ENCODE measurements at places on chromosomes 12 and 14.

- no peak for DNase-seq
Observed at GRCh38 chr12:69649529-69649928, 38.8 kb upstream of the LRRC10 start.

- DNase-seq = no peak
Observed at GRCh38 chr12:109680264-109681005, 33.2 kb upstream of the FAM222A start.

- DNase-seq = no peak
Observed at GRCh38 chr14:79080040-79080439, 909.9 kb downstream of the NRXN3 start.

- DNase-seq = peak; percentile 66
Observed at GRCh38 chr14:54839701-54840119, 62.9 kb downstream of the GCH1 start.

- DNase-seq = no peak
Observed at GRCh38 chr12:101204602-101205304, 5.3 kb downstream of the SLC5A8 start.

DNA sequence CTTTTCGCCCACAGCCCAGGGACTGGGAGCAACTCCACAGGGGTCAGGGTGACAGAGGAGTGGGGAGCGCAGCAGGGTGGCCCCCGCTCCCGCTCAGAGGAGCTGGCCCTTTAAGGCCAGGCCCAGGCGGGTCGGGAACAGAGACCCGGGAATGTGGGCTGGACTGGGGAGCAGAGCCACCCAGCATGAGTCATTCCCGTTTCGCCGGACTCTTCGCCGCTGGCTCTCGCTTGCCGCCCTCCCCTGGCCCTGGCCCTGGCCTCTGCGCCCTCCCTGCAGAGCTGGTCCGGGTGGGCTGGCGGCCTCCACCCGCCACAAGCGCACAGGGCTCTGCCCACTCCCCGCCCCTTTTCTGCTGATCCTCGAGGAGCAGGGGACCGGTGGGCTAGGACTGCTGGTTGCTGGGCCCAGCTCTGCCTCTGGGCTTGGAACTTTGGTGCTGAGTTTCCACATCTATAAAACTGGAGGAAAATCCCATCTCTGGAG, 92.8 kb downstream of the NINJ2 start:
- peak; percentile 89 for DNase-seq

DNA sequence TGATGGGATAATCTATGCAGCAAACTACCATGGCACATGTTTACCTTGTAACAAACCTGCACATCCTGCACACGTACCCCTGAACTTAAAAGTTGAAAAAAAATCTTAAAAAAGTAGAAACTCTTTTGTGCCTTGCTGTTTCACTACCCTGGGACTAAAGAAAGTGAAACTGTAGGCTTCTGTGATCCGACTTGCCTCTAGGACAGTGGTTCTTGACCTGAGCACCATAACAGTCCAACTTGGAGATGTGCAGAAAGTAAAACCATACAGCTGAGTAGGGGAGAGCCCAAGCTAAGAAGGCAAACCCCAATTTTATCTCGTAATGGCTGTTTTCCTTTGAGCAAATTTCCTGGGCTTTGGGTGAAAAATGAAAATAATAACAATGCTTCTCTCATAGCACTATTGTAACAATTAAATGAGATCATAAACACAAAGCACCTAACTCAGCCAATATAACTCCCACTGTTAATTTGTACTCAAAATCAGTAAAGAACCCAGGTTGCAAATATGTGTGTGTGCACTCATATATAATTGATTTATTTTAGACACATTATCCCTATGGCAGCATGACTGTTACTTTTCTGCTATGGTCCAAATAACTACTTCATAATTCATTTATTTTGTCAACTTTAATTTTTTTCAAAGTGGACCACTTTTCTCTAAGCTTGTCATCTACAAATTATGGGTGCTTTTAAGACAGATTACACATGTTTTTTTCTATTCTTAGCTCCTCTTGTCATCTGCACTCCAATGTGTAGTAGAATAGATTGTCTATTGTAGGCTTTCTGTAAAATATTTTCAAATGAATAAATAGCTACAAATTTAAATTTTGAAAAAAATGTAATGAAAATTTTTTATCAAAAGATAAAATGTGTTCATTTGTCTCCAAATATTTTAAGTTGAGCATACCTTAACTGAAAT, 334.9 kb downstream of the BTG1 start:
- no peak for DNase-seq

DNA sequence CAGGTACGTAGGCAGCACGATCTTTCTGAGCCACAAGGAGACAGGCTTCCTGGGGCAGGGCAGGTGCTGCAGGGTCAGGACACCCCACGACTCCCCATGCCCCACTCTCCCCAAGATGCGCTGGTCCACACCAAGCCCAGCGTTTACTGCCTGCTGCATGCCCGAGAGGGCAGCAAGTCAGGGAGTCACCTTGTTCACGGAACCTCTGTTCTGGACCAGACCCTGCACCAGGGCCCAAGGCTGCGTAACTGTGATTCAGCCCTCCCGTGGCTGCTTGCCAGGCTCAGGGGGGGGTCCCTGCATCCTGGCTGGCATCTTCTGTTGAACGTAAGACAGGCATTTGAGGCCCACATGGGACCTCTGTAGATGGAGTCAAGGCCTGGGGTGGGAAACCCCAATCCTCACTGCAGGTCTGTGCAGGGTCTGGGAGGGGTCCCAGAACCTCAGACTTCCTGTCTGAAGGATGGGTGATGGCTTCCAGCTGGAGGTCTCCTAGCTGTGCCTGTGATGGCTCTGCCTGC, 228.6 kb upstream of the RTL1 start:
- DNase-seq = no peak

DNA sequence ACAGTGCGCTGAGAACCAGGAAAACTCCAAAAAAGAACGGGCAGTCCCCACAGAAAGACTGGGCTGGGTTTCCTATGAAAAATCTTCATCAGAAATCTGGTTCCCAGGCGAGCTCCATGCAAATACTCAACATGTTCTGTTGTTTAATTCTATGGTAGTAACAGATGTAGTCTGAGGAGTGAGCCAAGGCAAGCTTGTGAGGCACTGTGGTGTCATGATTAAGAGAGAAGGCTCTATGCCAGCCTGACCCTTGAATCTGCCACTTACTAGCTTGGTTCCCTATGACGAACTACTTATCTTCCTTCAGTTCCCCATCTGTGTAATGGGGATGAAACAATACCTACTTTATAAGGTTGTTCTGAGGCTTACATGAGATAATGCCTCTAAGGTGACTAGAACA, 10.7 kb downstream of the POMT2 start:
- DNase-seq = no peak

GRCh38 chr12:111469401-111469800, 63.7 kb downstream of the SH2B3 start:
- no peak for DNase-seq

- DNase-seq = no peak
Observed at GRCh38 chr14:89252887-89253532, 164.0 kb downstream of the FOXN3 start.

DNA sequence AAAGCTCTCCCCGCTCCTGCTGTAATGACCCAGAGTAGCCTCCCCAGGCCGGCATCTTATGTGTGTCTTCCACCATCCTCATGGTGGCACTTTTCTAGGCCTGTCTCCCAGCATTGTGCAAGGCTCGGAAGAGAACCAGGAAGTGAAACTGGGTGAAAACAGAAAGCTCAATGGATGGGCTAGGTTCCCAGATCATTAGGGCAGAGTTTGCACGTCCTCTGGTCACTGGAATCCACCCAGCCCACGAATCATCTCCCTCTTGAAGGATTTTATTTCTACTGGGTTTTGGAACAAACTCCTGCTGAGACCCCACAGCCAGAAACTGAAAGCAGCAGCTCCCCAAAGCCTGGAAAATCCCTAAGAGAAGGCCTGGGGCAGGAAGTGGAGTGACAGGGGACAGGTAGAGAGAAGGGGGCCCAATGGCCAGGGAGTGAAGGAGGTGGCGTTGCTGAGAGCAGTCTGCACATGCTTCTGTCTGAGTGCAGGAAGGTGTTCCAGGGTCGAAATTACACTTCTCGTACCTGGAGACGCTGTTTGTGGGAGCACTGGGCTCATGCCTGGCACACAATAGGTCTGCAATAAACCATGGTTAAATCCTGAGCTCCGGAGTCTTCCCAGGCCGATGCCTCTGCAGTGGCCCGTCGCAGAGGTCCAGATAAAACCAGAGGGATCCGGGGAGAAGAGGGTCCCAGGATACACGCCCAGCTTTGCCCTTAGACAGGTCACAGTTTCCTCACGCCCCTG, 15.6 kb downstream of the ACVRL1 start:
- peak; percentile 78 for DNase-seq

Data from ascending aorta (tissue), 2 donors.